ENCODE measurements at places on chromosomes 7 and 10.

- DNase-seq: no peak
These were observed 97.7 kb upstream of the RET start for GRCh38 chr10:42979181-42979580.

GRCh38 chr7:1385086-1385808 lies 74.0 kb downstream of the MICALL2 start:
- no peak for DNase-seq

DNA sequence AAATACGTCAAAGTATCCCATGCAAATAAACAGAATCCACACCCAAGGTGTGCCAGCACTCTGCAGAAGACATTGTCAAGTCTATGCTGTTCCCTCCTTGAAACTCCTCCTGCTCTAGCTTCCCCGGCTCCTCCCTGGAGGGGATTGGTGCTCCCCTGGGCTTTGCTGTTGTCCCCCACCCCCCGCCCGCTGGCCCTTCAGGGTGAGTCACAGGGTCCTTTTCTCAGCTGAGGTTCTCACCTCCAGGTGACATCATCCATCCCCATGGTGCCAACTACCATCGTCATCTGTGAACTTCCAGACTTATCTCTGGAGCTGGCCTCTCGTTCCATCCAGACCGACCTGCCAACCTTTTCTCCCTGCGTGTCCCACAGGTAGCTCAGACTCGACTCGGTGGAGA lies 77.0 kb downstream of the ITIH5 start:
- no peak for DNase-seq

- no peak for DNase-seq
These were observed 12.3 kb upstream of the OGA start for GRCh38 chr10:101830322-101831168.

DNA sequence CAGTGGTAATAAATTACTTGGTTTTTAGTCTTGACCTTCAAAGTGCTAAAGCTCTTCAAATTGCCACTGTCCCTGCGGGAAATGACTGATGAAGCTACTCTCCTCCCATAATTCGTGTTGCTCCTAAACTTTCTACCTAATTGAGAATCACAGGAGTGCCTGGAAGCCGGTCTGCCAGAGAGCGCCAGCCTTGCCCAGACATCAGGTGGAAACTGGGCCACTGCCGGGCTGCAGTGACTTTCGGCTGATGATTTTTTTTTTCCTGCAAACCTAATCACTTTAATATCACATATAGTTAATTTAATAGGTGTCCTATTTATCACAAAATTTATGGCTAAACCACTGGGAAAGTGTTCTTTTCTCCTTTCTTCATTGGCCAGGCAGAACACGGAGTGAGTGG lies 59.6 kb upstream of the UBE3C start:
- no peak for DNase-seq

GRCh38 chr10:45006276-45007030 lies 5.7 kb downstream of the ZNF22 start:
- DNase-seq: no peak

GRCh38 chr10:80333983-80334382 lies 22.6 kb downstream of the DYDC1 start:
- DNase-seq: no peak

DNA sequence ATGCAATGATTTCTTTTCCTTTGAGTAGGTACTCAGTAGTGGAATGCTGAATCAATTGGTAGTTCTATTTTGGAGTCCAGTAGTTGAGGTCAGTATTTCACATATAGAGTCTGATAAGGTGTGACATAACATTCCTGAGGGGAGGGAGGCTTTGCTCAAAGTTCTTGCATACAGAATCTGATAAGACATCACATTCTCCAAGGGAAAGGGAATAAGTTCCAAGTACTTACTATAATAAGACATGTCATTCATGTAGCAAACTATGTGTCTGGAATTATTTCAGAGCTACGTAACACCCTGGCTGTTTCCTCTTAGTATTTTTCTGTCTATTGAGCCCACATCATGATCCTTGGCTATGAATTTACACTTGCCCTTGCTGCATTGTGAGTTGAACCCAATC lies 74.3 kb upstream of the POM121L12 start:
- no peak for DNase-seq

GRCh38 chr7:940599-941408 lies 13.7 kb downstream of the ADAP1 start:
- DNase-seq: no peak

DNA sequence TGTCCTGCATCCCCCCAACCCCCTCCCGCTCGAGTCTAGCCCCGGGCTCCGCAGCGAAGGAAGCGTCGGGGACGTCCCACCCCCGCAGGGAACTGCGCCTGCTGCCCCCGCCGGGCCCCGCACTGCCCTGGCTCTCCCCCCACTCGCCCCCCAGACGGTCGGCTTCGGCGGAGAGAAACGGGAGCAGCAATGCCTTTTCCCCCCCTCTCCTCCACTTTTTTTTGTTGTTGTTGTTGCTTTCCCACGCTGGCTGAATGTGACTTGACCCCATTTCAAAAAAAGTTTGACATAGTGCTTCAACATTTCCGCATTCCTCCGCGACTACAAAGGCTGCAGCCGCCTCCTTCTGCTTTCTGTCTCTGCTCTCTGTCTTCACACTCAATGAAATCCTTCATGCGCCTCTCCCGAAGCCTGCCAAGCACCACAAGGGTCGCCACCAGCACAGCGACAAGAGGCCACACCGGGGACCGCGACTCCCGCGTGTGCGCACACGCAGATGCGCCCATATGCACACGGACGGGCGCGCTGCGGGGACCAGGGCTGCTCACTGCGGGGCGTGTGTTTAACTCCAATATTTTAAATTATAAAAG lies 1.0 kb downstream of the CDK6 start:
- DNase-seq: peak; percentile 56

GRCh38 chr7:32879460-32879859 lies 12.1 kb downstream of the KBTBD2 start:
- DNase-seq: peak; percentile 41

DNA sequence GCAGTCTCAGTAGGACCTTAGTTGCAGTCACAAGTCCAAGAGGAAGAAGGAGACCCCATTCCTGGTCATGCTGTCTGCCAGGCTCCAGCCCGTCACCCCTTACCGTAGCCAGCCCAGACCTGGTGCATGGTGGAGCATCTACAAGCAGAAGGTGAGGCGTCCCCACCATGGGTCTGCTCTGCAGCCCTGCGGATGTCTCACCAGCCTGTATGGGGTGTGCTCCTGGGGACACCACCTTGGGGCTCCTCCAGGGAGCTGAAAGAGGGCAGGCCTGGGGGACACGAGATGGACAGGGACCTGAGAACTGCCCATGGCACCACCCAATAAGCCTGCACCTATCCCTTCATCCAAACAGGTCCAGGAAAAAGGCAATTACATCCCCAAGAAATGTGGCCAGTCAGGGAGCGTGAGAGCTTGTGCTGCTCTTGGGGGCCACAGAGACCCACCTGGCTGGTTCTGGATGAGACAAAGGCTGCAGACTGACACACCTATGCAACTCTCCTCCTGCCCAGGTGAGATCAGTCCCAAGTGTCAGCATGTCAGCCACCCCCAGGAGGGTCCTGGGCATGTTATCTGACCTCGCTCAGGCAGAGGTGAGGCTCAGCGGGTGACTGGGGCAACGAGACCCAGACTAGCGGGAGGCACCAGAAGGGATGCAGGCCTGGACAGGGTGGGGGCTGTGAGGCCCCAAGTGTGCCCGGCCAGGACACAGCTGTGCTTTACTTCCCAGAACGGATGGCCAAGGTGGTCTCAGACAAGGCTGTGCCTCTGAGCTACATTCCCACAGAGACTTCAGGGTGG lies 84.5 kb upstream of the RET start:
- no peak for DNase-seq

DNA sequence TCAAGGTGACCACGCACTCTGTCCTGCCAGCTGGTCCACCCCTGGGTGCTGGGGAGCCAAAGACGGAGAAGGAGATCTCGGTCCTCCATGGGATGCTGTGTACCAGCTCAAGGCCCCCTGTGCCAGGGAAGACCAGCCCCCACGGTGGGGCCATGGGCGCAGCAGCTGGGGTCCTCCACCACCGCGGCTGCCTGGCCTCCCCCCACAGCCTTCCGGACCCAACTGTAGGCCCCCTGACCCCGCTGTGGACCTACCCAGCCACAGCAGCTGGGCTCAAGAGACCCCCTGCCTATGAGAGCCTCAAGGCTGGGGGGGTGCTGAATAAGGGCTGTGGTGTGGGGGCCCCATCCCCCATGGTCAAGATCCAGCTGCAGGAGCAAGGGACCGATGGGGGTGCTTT lies 5.4 kb downstream of the NYAP1 start:
- DNase-seq: no peak

DNA sequence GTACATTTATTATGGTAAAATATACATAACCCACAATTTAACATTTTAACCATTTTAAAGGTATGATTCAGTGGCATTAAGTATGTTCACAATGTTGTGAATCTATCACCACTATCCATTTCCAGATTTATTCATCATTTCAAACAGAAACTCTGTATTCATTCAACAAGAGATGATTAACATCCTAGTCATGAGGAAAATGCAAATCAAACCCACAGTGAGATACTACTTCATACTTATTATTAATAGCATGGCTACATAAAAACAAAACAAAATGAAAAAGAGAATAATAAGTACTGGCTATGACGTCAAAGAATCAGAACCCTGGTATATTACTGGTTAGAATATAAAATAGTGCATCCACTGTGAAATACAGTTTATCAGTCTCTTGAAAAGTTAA lies 386.6 kb upstream of the POM121L12 start:
- no peak for DNase-seq

GRCh38 chr7:22884911-22885788 lies 62.5 kb upstream of the TOMM7 start:
- no peak for DNase-seq

DNA sequence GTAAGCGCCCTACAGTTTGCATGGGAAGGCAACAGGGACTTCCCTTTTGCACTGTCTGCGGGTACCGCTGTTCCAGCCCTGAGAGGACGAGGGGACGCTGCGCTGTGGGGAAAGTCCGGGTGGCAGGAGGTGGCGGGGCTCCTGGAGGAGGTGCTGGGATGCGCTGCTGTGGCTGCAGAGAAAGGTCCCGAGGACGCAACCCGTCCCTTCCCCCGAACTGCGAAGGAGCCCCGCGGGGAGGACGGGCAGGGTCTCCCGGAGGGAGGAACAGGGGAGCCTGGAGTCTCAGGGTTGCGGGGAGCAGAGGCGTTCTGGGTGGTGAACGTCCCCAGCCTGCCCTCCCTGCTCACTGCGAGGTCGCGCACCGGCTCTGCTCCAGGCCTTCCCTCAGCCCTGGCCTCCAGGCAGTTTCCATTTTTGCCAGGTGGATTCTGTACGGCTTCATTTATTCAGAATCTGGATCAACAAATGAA lies 91.6 kb downstream of the CXCL12 start:
- no peak for DNase-seq

GRCh38 chr7:106793015-106793975 lies 71.8 kb upstream of the PIK3CG start:
- DNase-seq: peak; percentile 4

GRCh38 chr7:88401009-88401623 lies 94.4 kb upstream of the STEAP4 start:
- DNase-seq: no peak

- DNase-seq: no peak
These were observed 20.1 kb upstream of the FXYD4 start for GRCh38 chr10:43351301-43351700.

DNA sequence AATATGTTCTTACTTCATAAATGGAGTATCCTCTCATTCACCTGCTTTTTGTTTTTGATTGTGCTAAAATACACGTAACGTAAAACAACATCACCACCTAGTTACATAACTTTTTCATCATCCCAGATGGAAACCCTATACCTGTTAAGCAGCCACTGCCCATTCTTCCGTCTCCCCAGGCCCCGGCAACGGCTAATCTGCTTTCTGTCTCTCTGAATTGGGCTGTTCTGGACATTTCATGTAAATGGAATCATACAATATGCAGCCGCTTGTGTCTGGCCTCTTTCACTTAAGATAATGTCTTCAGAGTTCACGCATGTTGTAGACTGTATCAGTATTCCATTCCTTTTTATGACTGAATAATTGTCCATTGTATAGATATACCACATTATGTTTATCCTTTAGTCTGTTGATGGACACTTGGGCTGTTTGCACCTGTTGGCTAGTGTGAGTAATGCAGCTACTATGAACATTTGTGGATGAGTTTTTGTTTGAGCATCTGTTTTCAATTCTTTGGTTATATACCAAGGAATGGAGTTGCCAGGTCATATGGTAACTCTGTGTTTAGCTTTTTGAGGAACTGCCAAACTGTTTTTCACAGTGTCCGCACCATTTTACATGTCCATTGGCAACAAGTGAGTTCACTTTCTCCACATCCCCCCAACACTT lies 14.1 kb upstream of the SUN1 start:
- no peak for DNase-seq

GRCh38 chr10:228366-228765 lies 93.1 kb downstream of the ZMYND11 start:
- no peak for DNase-seq

DNA sequence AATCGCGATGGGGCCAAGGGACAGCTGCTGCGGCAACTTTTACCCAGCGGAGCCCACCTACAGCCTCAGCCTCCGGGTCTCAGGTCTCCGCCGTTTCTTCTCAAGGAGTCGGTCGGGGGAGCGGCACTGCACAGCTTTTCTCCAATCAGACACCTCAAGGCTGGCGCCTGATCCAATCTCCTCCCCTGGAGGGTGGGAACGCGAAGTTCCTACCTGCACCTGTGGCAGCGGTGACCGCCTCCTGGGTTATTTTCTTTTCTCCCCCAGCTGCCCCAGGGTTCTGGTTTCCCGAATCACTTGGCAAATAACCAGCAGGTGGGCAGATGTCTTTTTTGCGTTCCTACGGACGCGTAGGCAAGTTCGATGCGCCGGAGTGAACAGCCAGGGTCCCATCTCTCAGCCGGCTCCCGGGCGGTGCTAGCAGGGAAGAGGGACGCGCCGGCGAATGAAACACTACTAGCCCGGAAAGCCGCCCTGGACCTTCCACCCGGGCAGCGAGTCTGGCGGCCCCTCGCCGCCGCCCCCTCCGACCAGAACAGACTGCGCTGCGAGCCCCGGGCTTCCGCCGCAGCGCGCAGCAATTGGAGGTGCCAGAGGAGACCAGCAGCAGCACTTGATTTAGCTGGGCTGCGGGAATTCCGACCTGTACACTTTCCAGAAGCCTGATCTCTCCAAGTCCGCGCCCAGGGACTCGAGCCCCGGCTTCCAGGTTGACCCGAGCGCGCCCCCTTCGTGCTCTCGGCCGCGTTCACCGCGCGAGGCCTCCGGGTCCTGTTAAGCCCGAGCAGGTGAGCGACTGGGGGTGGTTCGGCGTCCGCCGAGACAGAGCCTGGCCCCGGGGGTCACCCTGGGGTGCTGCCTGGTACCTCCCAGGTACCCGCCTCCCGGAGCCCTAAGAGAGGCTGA lies at the start of gene PRR15:
Gene PRR15, plus strand, starts transcription at position 246 of the 906 bp plus-strand sequence. CDS start 2,495 bp downstream, outside the sequence.
- no peak for DNase-seq

- peak; percentile 13 for DNase-seq
These were observed 349.7 kb downstream of the KIF20B start for GRCh38 chr10:90051053-90051452.

Data from NCI-H524 (cell line).